Stimulated activated CD8-positive, alpha-beta memory T cell treated with anti-CD3 and anti-CD28 coated beads, Interleukin-2, amount 100 ng/mL, for 48 hours (primary cell): ENCODE measurements at places on chromosomes 4 and X.

DNA sequence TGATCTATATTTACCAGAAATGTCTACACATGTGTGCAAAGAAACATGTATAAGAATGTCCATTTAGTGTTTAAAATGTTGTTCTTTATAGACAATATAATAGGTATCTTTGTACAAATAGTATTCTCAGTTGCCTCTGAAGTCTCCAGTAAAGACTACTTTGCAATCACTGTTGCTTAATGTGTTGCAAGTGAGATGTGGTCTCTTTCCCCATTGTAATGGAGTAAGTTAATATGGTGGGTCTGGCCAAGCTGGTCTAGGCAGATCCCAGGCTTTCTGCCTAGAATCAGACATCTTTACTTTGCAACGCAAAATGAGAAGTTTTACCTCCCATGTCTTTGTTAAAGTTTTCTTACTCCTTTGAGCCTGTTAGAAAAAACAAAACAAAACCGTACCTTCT is 144.8 kb downstream of the GABRA3 start:
- DNase-seq = no peak

DNA sequence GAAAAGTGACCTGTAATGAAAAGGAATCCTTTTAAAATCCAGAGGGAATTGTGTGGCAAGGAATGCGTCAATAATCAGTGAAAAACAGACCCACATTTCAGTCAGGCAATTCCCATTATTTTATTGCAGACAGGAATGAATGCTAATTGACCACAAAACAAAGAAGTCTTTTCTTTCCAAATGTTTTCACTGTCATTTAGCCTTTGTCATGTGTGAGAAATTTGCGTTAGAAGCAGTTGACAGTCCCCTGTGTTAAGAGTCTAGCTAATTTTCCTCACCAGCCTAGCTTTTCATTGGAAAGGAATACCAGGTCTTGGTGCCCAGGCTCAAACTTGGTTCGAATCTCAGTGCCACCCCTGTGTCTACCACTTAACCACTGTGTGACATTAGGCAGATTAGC is 83.4 kb downstream of the KIT start:
- no peak for DNase-seq

GRCh38 chrX:40283981-40284380 is 186.2 kb upstream of the BCOR start:
- no peak for DNase-seq

GRCh38 chr4:81137446-81137845 is 77.6 kb downstream of the PRKG2 start:
- no peak for DNase-seq

GRCh38 chr4:145735347-145735675 is 55.4 kb downstream of the C4orf51 start:
- no peak for DNase-seq

DNA sequence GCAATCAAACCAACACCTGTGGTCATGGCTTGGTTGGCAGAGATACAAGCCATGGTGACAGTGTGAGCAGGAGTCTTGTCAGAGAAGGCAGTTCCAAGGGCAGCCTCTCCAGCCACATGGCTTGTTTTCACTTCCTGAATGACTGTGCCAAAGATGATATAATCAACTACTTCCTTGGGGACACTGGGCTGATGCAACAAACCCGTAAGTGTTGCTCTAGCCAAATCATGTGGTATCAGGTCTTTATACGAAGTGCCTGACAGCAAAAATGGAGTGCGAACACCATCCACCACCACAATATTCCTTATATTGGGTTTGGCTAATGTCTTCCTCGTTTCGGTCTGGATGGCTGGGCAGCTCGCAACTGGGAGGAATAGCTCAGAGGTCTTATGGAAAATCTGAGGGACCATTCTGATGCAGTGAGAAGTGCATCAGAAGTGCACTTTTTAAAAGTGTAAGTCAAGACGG is 922.0 kb downstream of the NLGN4X start:
- no peak for DNase-seq

- peak; percentile 39 for DNase-seq
Measured at GRCh38 chrX:53714580-53715345, 28.2 kb upstream of the HUWE1 start.

- no peak for DNase-seq
Measured at GRCh38 chr4:38364383-38364963, 299.5 kb upstream of the KLF3 start.

DNA sequence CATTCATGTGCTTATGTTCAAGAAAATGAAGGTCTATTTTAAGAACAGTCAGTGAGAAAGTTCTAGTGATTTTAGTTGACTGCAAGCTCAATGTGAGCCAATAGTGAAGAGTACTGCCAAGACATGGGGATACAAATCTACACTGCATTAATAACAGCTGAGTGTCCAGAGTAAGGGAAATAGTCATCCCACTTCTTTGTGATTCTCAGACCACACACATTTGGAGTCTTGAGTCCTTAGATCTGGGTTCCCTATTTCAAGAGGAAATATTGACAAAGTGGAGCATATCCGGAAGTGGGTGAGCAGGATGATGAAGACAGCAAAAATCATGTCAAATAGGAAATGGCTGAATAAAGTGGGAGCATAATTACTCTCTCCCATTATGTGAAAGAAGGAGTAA is 171.1 kb downstream of the LARP7 start:
- DNase-seq = no peak

DNA sequence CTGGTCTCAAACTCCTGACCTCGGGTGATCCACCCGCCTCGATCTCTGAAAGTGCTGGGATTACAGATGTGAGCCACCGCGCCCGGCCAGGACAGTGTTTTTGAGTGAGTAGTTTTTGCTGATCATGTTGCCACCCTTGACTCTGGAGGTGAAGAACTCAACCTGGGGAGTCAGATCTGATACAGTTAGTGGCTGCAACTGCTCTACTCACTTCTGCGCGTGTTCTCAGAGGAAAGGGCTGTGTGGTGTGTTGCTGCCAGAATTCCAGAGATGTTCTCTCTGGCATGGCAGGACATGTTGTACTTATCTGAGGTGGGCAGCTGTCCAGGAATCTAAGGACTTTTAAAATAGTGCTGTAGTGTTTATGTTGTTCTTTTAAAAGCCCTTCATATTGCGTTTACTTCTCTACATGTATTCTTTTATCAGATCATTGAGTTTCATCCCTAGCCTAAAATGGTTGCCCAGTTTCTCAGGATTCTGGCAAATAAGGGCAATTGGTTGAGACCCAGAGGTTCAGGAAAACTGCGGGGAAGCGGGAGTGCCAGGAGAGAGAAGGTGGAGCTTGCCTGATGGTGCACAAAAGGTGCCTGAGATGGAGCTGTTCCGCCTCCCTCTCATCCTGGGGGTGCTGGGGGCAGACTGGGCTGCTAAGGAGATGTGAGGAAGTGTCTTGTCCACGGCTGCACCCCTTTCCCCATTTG is 97.7 kb downstream of the ARHGAP10 start:
- DNase-seq = no peak

DNA sequence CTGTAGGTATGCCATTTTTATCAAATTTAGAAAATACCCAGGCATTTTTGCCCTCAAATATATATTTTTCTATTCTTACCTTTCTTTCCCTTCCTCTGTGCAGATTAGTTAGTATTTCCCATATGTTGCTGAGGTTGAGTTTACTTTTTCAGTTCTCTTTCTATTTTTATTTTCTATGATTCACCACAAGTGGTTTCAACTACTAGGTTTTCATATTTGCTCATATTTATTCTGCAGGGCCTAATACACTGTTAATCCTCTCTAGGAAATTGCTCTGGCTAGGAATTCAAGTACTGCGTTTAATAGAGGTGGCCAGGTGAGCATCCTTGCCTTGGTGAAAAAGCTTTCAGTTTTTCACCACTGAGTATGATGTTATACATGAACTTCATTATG is 1535.3 kb upstream of the PCDH10 start:
- DNase-seq = no peak

DNA sequence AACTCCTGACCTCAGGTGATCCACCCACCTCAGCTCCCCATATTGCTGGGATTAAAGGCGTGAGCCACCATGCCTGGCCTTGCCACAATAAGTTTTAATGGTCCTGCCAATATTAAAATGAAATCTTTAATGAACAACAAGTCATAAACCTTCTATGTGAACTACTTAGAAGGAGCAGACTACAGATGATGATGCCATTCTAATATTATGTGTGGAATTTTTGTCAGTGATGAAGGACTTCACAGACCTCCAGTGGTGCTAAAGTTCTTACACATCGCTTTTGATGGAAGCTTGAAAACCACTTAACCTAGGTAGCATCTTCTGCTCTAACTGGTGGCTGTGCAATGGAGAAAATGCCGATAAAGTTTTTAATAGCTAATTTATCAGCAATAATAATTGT is 331.4 kb downstream of the CCSER1 start:
- DNase-seq = no peak

DNA sequence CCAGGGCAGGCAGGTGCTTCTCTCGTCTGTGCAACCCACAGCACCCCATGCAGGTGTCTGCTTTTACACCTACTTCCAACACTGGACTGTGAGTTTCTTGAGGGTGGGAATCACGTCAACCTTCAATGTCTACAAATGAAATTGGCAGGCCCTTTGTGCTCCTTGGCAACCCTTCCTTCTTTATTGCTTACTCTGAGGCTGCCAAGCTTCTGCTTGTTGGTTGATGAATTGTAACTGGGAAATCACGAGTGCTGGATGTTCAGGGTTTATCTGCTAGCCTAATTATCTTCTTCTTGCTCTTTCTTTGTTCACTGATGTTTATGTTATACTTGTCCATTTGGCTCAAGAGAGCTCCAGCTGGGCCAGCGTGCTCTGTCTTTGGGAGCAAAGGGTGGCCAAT is 2.5 kb upstream of the DGAT2L6 start:
- no peak for DNase-seq

GRCh38 chr4:156959298-156959702 is 12.3 kb downstream of the PDGFC start:
- no peak for DNase-seq

DNA sequence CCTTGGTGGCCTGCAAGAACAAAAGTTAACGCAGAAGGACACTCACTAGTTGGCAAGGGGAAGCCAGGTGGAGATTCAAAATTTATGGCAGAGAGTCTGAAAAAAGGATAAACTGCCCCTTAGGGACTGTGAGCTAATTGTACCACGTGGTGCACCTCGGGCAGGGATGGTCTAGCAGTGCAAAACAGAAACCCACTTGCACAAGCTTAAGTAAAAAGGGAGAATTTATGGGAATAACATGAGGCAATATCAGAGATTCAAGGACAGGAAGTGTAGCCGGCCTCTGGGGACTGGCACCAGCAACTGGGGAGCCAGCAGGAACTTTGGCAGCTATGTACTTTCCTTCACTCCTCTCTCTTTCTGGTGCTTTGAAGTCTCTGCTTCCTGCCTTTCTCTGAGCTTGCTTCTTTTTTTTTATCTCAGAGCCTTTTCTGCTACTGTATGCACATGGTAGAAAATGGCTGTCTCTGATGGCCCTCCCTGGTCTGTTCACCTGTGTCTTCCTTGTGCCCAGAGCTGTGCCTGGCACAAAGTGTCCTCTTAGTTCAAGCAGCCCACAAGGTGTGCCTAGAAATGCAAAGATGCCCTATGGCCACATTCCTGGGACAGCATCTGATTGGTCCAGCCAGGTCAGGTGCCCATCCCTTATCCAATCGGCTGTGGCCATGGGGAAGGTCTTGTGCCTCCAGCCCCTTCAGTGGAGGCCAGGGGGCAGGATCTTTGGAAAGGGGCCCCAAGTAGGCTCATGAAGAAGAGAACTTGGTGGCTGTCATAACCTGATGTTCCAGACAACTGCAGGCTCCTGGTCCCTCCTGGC is 114.8 kb upstream of the ATP6AP2 start:
- DNase-seq = no peak

GRCh38 chr4:169968999-169969398 is 57.2 kb downstream of the MFAP3L start:
- no peak for DNase-seq

- no peak for DNase-seq
Measured at GRCh38 chr4:119962631-119963030, 104.0 kb downstream of the MAD2L1 start.

DNA sequence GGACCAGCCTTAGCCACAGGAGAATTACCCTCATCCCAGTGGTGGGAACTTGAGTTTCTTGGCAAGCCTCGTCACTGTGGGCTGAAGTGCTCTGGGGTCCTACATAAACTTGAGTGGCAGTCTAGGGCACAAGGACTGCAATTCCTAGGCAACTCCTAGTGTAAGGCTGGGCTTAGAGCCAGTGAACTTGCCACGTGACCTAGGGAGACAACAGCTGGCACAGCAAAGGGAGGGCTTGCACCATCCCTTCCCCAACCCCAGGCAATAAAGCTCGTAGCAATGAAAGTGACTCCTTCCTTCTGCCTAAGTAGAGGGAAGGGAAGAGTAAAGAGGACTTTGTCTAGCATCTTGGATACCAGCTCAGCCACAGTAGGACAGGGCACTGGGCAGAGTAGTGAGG is 81.8 kb downstream of the TEX11 start:
- no peak for DNase-seq

DNA sequence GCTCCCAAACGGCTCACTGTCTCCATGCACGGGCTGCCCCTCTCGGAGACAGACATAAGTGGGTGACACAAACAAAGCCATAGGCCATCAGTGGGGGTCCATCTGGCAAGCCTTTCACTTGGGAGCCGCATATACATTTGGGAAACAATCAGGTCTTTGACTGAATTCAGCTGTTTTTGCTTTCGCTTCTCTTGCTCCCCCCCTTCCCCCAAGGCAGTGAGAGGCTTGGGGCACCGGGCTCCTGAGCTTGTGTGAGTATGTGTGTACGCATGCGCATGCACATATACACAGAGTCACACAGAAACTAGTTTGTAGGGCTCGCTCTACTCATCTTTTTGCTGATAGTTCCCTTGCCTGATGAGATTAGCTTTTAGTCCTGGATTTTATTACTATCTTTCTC is 284.4 kb downstream of the AFF2 start:
- DNase-seq = no peak

DNA sequence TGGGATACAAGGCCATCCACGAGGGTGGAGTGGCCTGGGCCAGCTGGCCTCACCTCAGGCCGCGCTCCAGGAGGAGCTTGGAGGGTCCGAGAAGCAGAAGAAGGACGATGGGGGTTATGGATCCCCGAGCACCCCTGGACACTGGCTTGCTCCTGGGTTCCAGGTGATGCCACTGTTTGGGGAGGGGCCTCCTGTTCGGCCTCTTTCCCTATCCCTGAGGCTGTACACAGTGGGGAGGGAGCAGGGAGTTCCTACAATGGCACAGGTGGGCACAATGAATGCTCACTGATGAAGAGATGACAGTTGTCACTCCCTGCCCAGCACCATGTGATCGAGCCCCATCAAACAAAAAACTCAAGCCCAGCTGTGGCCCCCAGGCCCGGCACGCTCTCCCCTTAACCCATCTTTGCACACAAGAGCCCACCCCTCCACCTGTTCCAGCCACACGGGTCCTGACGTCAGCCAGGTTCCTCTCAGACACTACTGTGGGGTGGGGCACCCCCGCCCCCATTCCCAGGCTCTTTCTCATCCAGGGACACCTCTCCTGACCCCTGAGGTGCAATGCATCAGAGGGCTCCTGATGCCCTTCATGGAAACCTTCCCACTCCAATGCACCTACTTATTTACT is 70.3 kb downstream of the WFS1 start:
- DNase-seq = no peak

DNA sequence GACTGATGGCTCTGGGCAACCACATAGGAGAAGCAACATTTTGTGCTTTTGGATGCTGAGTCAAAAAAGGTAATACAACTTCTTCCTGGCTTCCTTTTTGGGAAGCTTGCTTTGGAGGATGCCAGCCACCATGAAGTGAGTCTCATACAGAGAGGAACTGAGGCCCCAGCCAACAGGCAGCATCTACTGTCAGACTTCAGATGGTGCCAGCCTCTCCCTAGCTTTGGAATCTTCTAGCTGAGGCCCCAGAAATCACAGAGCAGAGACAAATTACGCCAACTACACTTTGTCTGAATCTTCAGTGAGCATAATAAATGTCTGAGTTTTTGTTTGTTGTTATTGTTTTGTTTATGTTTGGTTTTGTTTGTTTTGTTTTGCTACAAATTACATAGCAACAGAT is 136.1 kb downstream of the ATP10D start:
- DNase-seq = no peak
